ENCODE measurements at places on chromosomes 4 and X.

DNA sequence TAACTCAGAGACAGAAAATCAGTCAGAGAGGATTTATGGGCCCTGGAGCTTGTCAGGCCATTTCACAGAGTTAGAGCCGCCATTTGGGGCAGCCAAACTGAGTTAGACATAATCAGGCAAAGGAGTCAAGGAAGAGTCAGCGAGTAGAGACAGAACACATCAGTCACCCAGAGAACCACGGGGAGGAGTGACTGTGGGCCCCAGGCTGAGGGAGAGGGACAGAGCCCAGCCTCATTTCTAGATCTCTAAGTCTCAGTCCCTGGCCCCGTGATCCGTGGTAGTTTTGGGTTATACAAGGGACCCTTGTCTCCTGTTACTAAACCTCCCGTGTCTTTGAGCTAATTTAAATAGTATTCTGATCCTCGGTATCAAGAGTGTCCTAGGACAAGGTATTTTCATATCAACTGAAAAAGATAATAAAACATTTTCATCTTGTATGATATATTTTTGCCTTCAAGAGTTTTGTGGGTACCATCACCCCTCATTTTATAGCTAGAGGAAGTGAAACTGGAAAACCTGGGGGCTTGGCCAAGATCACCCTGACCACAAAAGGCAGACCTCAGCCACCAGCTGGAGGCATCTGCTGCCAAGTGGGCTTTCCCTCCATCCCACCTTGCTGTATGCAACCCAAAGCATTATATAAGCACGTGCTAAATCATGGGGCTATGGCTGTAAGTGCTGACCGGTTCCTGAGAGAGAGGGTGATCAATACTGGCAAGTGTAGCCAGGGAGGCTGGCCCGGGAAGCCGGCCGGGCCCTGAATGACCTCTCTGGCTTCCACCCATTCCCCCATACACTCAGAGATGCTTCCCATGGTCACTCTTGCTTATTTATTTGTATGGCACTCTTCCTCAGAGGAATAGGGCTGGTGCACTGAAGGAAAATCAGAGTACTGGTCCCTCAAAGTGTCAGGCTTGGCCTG lies 204.1 kb downstream of the BCOR start:
- no peak for DNase-seq

DNA sequence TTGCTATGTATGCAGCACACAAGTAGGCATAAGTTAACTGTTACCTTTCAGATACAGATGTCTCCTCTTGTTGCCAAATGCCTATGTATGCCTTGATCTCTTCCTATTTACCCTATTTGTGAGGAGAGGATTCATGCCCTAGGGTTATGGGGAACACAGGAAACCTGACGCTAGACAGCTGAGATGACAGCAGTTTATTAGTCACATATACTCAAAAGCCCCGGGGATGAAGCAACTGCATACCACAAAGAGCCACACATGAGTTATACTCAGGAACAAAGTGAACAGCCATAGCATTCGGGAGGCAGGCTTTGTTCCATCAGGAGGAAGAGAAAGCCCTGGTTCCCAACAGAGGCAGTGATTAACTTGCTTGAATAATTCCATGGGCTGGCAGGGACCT lies 1011.7 kb upstream of the PCDH7 start:
- no peak for DNase-seq

DNA sequence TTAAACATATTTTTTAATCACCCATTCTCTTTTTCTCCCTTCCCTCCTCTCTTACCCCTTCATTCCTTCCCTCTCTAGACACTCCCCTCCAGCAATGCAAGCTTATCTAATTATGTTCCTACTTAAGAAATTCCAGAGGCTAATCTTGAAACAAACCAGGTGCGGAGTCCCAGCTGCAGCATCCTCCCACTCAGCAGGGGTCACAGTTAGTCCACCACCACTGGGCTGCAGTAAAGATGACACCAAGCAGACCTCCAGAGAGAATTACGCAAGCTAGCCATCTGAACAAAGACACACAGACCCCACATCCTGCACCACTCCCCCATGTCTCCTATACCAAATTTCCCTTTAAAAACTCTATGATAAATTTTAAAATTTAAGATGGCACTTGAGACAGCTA lies 13.9 kb upstream of the SEC24B start:
- no peak for DNase-seq

- no peak for DNase-seq
These were observed 31.6 kb downstream of the UGDH start for GRCh38 chr4:39495446-39496213.

DNA sequence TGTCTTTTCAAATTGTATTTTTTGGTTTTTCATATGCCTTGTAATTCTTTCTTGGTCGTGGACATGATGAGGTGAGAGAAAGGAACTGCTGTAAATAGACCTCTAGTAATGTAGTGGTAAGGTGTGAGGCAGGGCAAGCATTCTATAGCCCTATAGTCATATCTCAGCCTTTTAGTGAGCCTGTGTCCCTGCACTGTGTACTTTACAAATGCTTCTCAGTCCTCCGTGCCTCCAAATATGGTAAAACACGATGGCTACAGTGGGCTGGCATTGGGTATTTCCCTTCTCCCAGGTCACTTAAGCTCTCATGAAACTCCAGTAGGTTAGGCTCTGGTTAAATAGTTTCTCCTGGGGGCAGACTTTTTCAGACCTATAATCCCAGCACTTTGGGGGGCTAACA lies 57.9 kb upstream of the PLS3 start:
- no peak for DNase-seq

DNA sequence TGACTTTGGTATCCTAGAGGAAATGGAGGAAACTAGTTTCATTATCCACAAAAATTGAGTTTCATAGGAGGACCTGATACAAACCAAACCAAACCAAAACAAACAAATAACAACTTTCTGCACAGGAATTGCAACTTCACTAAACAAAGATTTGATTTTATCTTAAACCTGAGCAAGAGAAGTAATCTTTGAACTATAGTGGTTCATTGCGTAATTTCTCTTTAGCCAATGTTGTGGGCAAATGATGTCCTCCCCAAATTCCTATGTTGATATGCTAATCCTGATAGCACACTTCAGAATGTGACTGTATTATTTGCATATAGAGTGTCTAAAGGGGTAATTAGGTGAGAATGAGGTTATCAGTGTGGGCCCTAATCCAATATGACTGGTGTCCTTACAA lies 102.4 kb downstream of the CAMK2D start:
- no peak for DNase-seq

DNA sequence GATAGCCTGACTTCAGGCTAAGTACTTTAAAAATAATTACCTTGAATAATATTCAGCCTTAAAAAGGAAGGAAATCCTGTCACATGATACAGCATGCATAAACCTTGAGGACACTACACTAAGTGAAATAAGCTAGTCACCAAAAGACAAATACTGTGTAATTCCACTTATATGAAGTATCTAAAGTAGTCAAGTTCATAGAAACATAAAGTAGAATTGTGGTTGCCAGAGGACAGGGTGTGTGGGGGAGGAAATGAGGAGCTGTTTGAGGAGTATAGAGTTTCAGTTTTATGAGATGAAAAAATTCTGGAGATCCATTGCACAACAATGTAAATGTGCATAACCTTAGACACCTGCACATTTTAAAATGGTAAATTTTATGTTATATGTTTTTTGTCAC lies 5.6 kb upstream of the STPG2 start:
- no peak for DNase-seq

All from GM12864 (cell line).